Large intestine (tissue), 12 donors: ENCODE measurements at places on chromosomes 16 and 17.
A peak's percentile ranks its signal among the peaks of the same experiment; 100 is the strongest.

DNA sequence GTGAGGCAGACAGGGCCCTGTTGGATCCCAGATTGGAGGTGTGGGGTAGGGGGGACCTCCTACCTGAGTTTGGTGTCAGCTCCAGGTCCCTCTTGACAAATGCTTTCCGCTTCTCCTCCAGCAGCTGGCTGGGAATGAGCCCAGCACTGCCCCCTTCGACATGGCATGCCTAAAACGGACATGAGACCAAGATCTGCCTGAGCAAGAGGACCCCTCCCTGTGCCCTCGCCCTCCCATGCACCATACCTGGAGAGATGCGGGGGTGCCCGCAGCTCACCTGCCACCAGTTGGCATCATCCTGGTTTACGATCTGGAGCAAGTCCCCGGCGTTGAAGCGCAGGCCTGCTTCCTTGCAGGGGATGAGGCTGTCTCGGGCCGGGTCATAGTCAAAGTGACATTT, 26.2 kb downstream of the MPP2 start:
- no peak for DNase-seq

DNA sequence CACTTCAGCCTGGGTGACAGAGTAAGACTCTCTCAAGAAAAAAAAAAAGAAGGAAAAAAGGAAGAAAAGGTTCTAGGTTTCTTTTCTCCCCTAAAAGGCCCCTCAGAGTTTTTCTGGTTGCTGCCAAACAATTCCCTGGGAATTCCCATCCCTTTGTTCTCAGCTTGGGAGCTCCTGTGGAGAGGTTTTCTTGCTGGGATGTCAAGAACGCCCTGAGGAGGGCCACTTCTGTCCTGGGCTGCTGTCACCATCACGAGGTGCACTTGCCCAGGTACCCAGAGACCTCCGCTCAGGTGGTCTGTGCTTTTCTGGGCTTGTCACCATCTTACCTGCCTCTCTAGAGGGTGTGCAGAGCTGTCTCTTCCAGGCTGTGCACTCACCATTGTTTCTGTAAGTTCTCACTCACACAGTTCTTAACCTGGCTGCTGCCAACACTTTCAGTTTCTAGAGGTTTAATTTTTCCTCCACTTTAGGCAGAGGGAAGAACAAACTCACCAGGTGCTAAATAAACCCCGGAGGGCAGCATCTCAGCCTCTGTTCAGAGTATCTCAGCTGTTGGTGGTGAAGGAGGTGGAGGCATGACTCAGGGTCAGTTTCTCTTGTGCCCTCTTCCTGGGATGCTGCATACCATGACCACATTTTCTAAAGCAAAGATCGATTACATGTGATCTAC, 2.4 kb upstream of the COX6A2 start:
- peak; percentile 40 for DNase-seq

- DNase-seq = no peak
Measured at GRCh38 chr16:26772503-26772902, 294.2 kb upstream of the C16orf82 start.

DNA sequence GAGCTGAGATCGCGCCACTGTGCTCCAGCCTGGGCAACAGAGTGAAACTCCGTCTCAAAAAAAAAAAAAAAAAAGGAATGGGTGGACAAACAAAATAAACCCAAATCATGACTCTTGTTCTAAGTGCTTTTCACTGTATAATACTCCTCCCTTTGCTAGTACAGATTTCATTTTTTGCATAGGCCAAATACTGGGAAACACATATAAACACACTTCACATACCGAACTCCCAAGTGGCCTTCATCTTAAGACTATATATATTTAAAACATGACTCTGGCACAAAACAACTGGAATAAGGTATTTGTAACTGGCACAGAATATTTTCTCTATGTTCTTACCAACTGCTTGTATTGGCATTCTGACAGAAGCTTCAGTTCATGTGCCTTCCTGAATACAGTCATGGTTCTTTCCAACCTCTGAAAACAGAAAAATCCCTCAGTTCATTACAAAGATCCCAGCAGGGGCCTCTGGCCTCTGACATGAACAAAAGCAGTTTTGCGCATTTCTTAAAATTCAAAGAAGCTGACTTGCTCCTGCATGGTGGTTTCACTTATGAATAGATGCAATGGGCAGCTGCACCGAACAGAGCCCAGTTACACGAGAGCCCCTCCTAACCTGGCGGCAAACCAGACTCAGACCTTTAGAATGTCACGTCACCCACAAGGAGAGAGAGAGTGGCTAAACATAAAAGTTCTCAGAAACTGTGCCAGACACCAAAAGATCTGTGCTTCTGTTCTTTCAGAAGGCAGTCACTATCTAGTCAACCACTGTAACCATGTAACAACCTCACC, 19.1 kb upstream of the COPRS start:
- DNase-seq = no peak

GRCh38 chr17:61179380-61179806, 220.2 kb upstream of the TBX2 start:
- no peak for DNase-seq

DNA sequence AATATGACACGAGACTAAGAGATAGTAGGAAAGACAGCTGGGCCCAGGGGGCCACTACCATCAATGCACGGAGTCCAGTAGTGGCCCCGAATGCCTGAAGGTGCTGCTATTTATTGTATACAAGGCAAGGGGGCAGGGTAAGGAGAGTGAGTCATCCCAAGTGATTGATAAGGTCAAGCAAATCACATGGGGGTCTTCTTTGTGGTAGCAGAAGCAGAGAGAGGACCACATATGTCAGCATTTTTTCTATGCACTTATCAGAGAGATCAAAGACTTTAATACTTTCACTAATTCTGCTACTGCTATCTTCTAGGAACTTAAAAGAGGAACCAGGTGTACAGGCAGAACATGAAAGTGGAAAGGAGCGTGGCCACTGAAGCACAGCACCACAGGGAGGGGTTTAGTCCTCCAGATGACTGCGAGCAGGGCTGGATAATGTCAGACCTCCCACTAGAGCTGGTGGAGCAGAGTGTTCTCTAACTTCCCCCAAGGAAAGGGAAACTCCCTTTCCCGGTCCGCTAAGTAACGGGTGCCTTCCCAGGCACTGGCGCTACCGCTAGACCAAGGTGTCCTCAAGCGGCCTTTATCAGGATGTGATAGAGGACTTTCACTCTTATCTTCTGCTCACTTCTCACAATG, 26.4 kb upstream of the ARL4D start:
- peak; percentile 31 for DNase-seq

GRCh38 chr16:70682239-70683145, 3.4 kb downstream of the MTSS2 start:
- DNase-seq = no peak

- DNase-seq = no peak
Measured at GRCh38 chr17:29225396-29225795, 21.3 kb upstream of the CRYBA1 start.

- no peak for DNase-seq
Measured at GRCh38 chr17:33682599-33682998, 389.5 kb upstream of the ASIC2 start.

GRCh38 chr16:86362155-86362849, 148.0 kb upstream of the FOXF1 start:
- DNase-seq = no peak

GRCh38 chr16:88967830-88968588, 9.0 kb downstream of the CBFA2T3 start:
- DNase-seq = no peak

DNA sequence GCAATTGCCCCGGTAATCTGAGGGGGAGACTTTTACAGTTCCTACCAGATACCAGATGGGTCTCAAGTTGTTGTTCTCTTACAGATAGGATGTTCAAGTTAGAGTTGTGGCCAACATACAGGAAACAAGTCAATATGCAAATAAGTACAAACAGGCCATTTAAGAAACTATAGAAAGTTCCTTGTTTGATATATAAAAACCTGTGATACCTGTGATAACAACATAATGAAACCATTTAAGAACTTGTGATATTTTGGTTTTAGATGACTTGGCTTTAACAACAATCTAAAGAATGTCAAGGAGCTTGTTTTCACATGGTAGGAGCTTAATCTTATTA, 16.8 kb downstream of the CDR2 start:
- no peak for DNase-seq

DNA sequence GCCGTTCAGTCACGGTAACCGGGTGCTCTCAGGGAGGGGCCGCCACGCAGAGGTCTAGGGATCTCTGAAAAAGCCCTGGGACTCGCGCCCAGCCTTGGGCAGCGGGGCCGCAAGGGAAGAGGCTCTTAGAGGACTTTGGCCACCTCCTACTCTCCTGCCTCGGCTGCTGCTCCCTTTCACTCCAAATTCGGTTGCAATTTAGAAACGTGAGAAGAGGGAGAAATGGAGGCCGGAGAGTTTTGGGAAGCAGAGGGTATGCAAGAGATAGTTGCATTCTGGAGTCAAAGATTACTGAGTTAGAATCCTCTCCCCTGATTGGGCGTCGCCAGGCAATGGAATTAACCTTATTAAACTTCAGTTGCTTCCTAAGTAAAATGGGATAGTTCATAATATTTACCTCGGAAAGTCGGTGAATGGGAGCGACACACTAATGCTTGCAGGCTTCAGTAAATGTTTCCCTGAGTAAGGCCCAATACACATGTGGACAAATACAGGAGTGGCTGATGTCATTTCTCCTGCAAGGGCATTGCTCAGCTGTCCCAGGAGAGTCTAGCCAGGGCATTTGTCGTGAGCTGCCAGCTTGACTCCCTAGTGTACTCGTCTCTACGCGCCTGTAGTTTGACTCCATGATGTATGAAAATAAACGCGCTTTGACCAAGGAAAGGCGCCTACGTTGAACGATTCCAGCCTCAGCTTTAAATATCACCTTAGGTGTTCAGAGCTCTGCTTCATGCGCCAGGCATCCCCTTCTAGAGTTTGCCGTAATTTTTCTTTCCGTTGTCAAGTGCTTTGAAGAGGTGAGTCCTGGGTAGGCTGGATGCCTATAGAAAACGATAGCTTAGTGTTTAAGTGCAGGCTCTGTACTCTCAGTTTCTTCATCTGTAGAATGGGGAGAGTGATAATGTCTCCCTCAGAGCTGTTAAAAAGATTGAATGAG, 667 bp downstream of the OGFOD1 start:
- DNase-seq = peak; percentile 33

DNA sequence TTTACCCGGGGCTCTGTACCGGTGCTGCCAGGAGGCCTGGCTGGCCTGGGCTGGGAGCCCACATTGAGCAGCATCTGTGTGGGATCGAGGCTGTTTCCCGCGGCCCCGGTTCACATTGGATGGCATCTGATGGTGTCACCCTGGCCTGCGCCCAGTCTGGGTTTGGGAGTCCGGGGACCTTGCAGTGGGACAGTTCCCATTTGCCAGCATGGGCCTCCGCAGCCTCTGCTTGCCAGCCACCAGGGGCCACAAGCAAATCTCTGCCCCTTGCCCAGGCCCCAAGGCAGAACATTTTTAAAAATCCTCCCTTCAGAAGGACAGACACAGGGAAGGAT, 64.5 kb downstream of the BANP start:
- no peak for DNase-seq

DNA sequence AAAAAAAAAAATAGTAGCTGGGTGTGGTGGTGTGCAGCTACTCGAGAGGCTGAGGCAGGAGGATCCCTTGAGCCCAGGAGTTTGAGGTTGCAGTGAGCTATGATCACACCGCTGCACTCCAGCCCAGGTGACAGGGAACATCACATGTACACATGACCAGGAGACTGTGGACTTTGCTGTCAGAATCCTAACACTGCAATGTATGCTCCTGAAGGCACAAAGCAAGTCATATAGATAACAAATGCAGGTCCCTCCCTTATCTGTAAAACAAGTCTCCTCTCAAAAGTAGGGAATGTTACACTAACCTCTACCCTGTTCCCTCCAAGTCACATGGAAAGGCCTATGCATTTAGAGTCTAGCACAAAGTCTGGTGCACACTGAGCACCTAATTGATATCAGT, 48.5 kb downstream of the ARHGAP17 start:
- peak; percentile 88 for DNase-seq
